NB4 (cell line): ENCODE measurements at places on chromosomes 4 and X.
A peak's percentile ranks its signal among the peaks of the same experiment; 100 is the strongest.

GRCh38 chr4:185145572-185145971 is 2.5 kb downstream of the SLC25A4 start:
- no peak for DNase-seq

GRCh38 chrX:110396735-110397134 is 38.1 kb downstream of the RTL9 start:
- no peak for DNase-seq

- DNase-seq = no peak
Measured at GRCh38 chr4:90318193-90318592, 191.0 kb downstream of the CCSER1 start.

GRCh38 chrX:13050151-13050550 is 5.7 kb upstream of the FAM9C start:
- no peak for DNase-seq

DNA sequence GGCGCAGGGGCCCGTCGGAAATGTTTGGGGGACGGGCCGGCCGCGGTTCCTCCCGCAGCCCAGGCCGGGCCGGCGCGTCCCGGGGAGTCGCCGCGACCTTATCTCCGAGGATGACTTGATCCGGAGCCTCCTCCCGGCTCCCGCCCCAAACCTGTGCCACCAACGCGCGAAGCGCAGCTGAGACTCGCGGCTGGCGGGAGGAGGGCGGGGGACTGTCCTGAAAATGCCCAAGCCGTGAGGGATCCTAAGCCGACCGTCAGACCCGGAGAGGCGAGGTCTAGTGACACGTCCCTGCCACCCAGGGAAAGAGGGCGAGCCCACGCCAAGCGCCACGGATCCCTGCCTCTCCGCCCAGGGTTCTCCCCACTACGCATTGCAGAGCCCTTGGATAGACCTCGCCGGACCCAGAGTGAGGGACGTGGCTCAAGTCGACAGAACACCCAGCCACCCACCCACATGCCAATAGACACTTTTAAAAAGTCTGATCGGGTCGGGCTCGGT is 26.9 kb downstream of the UTP14A start:
- DNase-seq = peak; percentile 40

- no peak for DNase-seq
Measured at GRCh38 chr4:15341733-15342300, 86.0 kb upstream of the C1QTNF7 start.

DNA sequence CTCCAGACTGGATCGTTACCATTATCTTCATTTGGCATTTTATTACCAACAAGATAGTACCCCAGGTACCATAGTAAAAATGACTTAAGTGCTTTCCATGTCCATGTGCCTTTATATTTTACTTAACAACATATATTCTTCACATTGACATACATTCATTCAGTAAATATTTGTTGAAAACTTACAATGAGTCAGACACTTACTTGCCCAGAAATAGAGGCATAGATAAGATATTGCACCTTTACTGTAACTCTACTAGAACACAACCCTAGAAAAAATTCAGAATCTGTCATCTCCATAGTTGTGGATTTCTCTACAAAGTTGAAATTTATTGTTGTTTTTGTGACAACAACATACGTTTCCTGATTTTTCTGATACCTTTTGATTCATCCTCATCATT is 640.6 kb downstream of the RPA4 start:
- no peak for DNase-seq

DNA sequence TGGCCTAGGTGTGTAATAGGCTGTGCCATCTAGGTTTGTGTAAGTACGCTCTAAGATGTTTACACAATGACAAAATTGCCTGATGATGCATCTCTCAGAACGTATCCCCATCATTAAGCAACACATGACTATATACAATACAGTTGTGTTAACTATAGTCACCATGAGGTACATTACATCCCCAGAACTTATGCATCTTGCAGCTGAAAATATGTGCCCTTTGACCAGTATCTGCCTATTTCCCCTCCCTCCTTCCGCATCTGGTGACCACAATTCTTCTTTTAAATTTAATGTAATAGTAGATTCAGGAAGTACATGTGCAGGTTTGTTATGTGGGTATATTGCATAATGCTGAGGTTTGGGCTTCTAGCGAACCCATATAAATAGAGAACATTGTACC is 239.8 kb upstream of the IL1RAPL1 start:
- DNase-seq = peak; percentile 39

- DNase-seq = peak; percentile 14
Measured at GRCh38 chr4:119493419-119493818, 135.2 kb downstream of the PDE5A start.

GRCh38 chr4:10153161-10153560 is 36.6 kb upstream of the WDR1 start:
- DNase-seq = no peak

- DNase-seq = no peak
Measured at GRCh38 chr4:87838205-87838604, 5.4 kb downstream of the MEPE start.

- no peak for DNase-seq
Measured at GRCh38 chrX:72465889-72466288, 106.8 kb downstream of the HDAC8 start.

DNA sequence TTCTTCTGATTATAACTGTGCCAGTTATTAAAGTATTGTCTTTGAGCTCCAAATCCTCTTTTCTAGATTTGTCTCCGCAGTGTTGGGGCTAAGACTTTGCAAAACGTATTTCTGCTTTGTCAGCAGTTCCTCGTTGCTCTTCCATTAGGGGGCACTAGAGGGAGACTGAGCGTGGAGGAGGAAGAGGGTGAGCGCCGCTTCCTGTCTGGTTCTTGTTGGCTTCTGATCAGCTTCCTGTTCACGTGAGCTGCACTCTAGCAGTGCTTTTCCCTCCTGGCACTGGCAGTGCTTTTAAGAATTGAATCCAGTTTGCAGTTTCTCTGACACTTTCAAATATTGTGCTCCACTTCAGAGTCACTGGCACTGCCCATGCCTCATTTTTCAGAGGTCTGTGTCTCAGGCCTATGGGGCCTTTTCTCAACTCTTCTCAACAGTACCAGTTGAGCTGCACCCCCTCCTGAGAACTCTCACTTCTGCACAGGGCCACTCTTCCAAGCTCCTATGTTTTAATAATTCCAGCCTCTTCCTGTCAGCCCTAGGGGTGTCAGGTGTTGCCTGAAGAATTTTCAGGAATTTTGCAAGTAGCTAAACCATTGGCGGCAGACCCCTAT is 54.4 kb upstream of the LCORL start:
- DNase-seq = peak; percentile 74

DNA sequence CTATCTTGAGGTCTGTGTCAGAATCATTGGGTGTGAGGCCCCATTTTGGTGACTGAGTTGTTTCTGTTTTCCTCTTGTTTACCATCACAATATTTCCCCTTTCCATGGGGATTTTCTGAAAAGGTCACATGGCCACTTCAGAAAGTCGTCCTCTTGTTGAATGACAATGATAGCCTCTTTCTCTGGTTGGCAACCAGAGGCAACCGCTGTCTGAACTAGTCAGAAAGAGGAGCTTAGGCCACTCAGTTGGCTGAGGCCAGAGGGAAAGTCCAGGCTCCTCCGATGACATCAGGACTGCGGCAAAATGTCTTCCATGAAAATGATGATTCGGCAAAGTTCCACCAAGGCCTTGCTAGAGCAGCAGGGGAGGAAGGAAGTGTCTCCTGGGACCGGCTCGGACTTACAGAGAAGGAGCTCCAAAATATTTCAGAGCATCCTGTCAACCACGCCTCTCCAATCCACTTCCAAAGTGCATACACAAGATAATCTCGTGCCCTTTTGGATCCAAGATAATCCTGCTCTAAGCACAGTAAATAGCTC is 19.1 kb upstream of the RBM47 start:
- no peak for DNase-seq

- DNase-seq = peak; percentile 62
Measured at GRCh38 chr4:153519687-153520086, 53.5 kb downstream of the TMEM131L start.

DNA sequence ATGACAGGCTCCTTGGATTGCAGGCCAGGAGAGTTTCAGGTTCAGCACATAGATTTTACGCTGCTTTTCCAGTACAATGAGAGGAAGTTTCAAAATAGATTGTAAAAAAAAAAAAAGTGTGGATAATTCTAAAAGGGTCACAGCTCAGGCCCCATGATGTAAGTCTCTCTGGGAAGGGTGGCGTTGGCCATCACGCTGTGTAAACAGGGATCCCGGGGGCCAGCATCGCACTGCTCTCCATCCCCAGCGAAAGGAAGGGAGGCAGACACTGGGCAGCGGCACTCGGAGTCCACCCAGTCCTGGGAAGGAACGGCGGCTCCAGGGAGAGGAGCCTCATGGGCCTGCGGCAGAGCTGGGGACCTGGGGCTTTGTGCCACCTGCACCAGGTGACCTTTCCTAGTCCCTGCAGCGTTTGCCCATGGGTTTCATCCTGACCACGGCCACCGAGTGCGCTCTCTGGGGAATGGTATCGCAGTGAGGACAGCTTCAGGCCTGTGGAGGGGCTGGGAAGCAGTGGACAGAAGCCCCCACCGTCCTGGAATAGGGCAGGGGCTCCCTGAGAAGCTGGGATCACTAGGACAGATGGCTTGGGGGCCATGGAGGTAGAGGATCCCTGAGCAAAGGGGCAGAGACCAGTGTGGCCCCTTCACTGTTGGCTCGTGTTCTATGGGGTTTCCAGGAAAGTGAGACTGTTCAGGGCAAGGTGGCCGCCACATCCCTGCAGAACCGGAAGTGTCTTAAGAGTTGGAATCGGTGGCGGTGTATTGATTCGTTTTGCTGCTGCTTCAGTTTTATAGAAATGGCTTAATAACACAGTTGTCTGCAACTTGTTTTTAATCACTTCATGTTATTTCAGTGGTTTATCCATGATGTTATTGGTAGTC is 38.9 kb downstream of the RGS12 start:
- DNase-seq = no peak

DNA sequence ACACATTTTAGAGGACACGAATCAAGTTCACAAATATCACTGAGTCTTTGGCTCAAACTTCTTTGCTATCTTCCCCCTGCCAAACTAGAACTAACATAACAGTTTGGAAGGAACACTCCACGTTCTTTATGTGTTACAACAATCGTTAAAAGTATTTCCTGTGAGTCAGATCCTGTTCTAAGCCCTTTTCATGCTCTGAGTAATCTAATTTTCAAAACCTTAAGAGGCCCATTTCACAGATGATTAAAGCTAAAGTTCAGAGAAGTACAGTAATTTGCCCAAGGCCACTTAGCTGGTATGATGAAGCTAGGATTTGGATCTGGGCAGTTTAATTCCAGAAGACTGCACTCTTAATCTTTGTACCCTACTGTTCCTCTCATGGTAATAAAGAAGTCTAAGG is 854.4 kb upstream of the INTU start:
- DNase-seq = peak; percentile 15

DNA sequence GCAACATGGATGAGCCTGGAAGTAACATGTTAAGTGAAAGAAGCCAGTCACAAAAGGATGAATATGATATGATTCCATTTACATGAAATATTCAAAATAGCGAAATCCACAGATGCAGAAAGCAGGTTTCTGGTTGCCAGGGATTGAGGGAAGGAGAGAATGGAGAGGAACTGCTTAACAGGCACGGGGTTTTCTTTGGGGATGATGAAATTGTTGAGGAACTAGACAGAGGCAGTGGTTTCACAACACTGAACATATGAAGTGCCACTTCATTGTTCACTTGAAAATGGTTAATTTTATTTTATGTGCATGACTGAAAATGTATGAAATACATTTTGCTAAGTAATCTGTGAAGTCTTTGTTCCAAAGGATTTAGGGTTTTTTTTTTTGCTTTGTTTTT is 182.5 kb upstream of the TBL1X start:
- peak; percentile 62 for DNase-seq

GRCh38 chr4:177455561-177455970 is 13.3 kb upstream of the AGA start:
- no peak for DNase-seq

DNA sequence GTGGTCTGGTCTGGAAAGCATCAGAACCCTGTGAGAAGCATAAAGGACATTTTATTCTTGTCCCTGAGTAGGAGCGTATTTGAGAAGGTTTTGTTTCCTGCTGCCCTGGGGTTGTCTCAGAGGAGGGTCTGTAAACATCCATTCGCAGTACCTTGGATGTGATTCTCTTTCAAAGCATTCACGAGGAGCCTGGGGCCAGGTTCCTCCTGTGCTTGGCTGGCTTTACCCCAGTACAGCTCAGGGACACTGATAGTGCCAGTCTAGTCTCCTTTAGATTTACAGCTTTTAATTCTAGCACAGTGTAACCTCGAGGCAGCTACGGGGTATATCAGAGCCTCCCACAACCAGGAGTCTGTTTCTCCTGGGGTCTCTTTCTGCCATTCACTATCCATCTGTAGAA is 2.7 kb downstream of the CLRN2 start:
- DNase-seq = no peak

DNA sequence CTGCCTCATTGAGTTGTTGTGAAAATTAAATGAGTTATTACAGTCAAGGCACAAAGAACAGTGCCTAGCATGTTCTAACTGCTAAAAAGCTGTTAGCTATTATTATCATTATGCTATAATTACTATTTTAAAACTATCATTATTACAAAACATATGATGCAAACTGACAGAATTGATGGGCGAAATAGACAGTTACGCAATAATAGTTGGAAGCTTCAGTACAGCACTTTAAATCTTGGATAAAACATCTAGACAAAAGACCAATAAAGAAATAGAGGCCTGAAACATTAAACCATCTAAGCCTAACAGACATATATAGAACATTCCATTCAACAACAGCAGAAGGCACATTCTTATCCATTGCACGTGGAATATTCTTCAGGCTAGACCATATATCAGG is 73.0 kb downstream of the TAB3 start:
- DNase-seq = no peak

DNA sequence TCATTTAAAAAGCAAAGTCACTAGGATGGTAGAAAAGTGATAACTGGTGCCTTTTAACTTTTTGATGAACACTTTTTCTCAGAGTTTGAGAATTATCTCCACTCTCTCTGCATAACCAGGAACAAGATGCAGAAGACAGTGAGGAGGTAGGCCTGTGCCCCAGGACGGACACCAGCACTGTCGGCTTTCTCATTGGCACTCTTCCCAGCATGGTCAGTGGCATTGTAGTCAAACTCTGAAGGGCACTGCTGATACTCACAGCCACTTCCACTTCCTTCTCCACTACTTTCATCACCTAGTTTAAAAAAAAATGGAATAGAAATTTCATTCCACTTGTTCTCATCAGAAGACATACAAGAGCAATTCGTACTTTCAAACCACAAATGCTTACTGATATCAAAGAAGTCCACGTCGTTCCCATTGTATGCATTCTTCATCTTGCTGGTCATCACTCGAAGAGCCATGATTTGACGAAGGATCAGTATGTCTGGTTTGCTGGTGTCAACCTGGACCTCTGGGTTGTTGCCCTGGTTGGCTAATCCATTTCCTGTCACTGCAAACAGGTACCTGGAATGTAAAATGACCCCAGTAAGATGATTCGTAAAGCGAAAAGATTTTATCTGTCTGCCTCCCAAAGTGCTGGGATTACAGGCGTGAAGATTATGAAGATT is 84.8 kb upstream of the TFDP3 start:
- no peak for DNase-seq

- DNase-seq = no peak
Measured at GRCh38 chrX:13994104-13994503, 35.6 kb downstream of the GEMIN8 start.
